Fibroblast of villous mesenchyme (primary cell): ENCODE measurements at places on chromosomes 11 and 22.

DNA sequence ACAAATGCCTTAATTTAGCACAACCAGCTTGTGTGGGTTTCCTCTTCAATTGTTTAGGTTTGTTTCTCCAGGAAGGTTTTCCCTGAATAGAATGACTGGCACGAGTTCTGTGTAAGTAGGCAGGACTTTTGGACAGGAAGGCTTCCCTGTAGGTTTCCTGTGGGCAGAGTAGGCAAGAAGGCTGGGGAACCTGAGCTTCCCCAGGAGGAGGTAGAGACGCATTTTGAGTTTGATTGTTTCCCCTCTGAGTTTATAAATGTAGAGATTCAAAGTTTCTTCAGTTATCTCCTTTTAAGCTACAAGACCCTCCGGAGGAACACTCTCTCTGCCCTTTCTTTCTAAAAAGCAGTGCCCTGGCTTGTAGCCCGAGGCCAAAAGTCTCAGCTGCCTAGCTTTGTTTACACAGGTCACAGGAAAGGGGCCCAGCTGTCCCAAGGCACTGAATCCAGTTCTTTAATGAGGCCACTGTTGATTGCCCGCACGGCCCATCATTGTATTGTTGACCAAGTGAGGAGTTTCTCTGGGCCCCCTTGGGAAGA is 66.6 kb upstream of the RDX start:
- peak; percentile 16 for DNase-seq

- no peak for DNase-seq
These were observed 812.2 kb downstream of the JRKL start for GRCh38 chr11:97201743-97202612.

DNA sequence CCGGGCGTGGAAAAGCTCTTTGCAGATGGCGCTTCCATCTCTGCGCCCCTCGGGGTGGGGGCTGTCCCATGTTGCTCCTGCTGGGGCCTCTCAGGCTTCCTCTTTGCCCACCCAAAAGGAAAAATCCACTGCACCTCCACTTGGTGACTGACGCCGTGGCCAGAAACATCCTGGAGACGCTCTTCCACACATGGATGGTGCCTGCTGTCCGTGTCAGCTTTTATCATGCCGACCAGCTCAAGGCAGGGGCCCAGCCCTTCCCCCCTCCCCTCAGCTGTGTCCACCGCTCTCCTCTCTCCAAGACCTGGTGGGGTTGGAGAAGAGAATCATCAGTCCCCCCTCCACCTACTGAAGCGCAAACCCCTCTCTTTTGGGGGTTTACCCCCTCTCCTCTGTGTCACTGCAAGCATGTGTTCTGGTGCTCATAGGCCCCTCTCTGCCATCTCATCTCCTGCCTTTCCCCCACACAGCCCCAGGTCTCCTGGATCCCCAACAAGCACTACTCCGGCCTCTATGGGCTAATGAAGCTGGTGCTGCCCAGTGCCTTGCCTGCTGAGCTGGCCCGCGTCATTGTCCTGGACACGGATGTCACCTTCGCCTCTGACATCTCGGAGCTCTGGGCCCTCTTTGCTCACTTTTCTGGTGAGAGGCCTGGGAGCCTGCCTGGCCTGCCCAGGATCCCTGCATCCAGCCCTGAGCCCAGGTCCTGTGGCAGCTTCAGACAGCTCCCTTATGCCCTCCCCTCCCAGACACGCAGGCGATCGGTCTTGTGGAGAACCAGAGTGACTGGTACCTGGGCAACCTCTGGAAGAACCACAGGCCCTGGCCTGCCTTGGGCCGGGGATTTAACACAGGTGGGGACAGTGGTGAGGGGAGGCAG is 1.8 kb downstream of the LARGE2 start:
- DNase-seq: no peak

GRCh38 chr11:48107188-48107704 is 109.4 kb upstream of the OR4B1 start:
- no peak for DNase-seq
